Muscle of arm (tissue), 14 donors: ENCODE measurements at places on chromosomes 7 and 10. TPM values are rescaled to one million over a fixed set of nuclear protein-coding genes. Genes with fewer than 3 reads are reported as not detected.

GRCh38 chr10:26460736-26461135 lies 22.6 kb downstream of the APBB1IP start:
- no peak for DNase-seq

DNA sequence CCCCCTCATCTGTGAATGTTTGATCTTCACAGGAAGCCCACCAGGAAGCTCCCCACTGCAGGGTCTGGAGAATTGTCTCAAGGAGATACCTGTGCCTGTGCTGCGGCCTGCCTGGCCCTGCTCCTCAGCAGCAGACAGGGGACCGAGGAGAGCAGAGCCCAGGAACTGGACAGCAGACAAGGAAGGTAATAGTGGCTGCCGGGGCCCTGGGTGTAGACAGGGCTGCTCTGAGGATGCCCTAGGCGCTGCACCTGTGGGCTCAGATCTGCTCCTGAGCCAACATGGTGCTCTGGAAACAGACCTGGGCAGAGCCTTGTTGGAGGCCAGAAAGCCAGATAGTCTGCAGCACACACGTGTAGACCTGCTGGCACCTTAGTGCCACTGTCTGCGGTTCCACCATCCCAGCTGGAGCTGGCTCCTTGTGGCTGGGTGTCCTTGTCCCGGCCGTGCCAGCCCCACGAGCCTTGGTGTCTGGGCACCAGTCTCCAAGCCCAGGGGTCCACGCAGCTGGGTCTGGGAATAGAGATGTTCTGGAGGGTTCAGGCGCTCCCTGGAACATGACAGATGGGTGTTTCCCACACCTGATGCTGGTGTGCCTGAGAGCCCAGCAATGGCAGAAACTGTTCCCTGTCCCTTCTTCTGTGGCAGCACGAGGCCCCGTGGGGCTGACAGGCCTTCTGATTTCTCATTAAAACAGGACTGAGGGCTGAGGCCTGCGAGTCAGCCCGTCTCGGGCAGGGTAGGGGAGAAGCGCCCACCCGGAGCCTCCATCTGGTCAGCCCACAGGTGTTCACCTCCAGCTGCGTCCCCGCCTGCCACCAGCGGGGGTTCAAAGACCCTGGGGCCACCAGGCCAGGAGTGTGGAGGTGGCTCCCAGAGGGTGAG lies 44.7 kb downstream of the ZNF467 start:
- DNase-seq: no peak

GRCh38 chr7:143210541-143210940 lies 11.3 kb upstream of the TAS2R40 start:
- no peak for DNase-seq

GRCh38 chr7:87225696-87226095 lies 6.2 kb upstream of the TMEM243 start:
- no peak for DNase-seq

GRCh38 chr10:30803892-30804322 lies 174.4 kb upstream of the LYZL2 start:
- no peak for DNase-seq

GRCh38 chr7:146486519-146486918 lies 369.9 kb downstream of the CNTNAP2 start:
- no peak for DNase-seq

- no peak for DNase-seq
These were observed 462.6 kb upstream of the MGMT start for GRCh38 chr10:129004398-129004797.

DNA sequence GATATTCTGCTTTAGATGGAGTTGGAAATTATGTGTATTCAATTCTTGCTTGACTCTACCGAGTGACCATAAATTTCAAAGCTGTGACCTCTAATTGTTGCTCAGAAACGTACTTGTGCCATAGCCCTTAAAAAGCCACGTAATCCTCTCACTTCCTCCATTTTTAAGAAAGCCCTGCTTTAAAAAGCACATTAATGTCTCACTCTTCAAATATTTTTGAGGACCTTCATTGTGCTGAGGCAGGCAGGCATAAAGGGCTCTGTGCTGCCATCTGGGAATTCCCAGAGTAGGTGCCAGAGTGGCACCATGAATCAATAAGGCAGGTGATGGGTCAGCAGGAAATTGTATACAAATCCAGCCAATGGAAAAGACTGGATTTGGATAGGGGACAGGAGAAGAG lies 97.7 kb upstream of the FAM204A start:
- no peak for DNase-seq

DNA sequence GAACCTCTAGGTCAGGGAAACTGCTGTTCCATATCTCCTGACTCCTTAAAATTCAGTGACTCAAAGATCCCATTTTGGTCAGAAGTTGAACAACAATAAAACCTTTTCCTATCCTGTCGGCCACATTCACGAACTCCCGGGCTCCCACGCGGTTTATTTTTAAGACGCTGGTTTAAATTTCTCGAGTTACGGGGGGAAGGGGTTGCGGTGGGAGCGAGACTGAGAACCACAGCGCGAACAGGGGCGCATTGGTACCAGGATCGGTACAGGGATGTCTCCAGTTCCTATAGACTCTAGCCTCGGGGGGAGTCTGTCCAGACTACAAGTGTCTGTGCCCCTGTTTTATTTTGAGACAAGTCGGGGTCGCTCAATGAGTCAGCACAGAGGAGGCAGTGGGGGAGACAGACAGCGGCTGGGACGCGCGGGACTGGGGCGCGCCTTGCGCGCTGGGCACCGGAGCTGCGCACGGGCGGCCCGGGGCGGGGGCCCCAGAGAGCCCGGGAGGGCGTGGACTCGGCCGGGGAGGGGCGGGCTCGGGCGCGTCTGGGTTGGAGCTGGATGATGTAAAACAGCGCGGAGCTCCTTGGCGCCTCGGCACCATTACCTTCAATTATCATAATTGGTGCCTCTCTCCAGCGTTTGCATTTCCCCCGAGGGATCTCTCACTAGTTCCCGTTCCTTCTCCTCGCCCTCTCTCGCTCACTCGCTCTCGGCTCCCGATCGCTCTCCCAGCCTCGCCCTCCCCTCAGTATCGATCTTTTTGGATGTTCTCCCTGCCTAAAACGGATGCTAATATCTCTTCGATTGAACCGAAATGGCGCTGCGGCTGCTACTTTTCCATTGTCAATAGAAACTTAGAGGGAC lies 8.7 kb upstream of the BAMBI start:
- peak; percentile 39 for DNase-seq

The SPDYE2 gene
- 13.8 TPM for polyA plus RNA-seq

The STEAP4 gene
- 3.5 TPM for polyA plus RNA-seq
